ENCODE measurements at places on chromosomes 1 and 21. TPM values are rescaled to one million over a fixed set of nuclear protein-coding genes. Genes with fewer than 3 reads are reported as not detected.

The CSMD2 gene
- polyA plus RNA-seq: 0.84 TPM

The BMP8A gene
- 1.1 TPM for polyA plus RNA-seq

The RBP7 gene
- polyA plus RNA-seq: 2.9 TPM

The LRRN2 gene
- 4.6 TPM for polyA plus RNA-seq

The LCE1B gene
- polyA plus RNA-seq: not detected

The DISC1 gene
- 5.2 TPM for polyA plus RNA-seq

The ABCD3 gene
- 24.9 TPM for polyA plus RNA-seq

The RAD54L gene
- polyA plus RNA-seq: 6.5 TPM

The C1QTNF12 gene
- 3.0 TPM for polyA plus RNA-seq

The MAEL gene
- polyA plus RNA-seq: 0.19 TPM

The CD101 gene
- polyA plus RNA-seq: 6.3 TPM

The AGO4 gene
- 14.3 TPM for polyA plus RNA-seq

The SPATC1L gene
- 13.4 TPM for polyA plus RNA-seq

The IL10 gene
- 0.80 TPM for polyA plus RNA-seq

The ITLN2 gene
- polyA plus RNA-seq: not detected

The RPS6KA1 gene
- 5.0 TPM for polyA plus RNA-seq

The MIXL1 gene
- 0.45 TPM for polyA plus RNA-seq

The RIMKLA gene
- polyA plus RNA-seq: 1.3 TPM

The CSF3R gene
- 3.1 TPM for polyA plus RNA-seq

The FAM3B gene
- polyA plus RNA-seq: 0.42 TPM

The EFNA3 gene
- polyA plus RNA-seq: 2.2 TPM

The CHI3L1 gene
- 1.2 TPM for polyA plus RNA-seq

The PROK1 gene
- polyA plus RNA-seq: not detected

All from muscle of back (tissue), 13 donors.